ENCODE measurements at places on chromosomes 1 and 21.

GRCh38 chr1:119114786-119115185 lies 25.7 kb downstream of the WARS2 start:
- DNase-seq: no peak

- DNase-seq: no peak
Measured at GRCh38 chr21:43786300-43786806, 3.0 kb upstream of the RRP1 start.

DNA sequence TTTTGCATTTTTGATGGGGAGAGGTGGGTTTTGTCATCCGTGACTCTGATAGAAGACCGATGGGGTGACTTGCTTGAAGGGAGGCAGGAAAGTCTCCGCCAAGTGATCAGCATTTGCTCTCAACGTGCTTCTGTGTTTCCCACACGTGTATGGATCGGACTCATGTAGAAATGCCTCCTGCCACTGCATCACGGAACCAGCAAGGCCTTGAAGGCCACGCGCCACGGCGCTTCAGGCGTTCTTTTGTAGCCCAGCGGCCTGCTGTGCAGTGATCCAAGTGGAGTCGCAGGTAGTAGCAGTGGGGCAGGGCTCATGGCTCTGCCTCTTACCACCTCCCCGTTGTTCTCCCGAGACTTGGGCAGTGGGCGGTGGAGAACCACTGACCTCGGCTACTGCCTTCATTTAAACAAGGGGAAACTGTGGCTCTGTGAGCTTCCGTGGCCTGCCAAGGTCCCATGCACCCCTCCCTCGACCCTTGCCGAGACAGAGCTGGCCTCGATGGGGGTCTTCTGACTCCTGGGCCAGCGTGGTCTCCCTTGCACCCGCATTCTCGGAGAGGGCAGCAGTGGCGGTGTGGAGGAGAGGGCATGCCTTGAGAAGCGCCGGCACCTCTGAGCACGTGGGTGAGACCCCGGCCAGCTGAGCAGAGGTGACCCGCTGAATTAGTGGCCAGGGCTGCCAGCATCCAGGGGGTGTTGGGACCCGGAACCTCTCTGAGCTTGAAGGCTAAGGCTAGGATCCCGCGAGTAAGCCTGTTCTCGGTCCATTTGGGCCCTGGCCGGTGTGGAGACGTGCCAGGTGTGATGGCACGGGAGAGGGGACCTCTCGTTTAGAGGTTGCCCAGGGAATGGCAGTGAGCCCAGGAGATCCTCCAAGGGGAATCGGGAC lies 46.1 kb upstream of the ABCG1 start:
- DNase-seq: no peak

DNA sequence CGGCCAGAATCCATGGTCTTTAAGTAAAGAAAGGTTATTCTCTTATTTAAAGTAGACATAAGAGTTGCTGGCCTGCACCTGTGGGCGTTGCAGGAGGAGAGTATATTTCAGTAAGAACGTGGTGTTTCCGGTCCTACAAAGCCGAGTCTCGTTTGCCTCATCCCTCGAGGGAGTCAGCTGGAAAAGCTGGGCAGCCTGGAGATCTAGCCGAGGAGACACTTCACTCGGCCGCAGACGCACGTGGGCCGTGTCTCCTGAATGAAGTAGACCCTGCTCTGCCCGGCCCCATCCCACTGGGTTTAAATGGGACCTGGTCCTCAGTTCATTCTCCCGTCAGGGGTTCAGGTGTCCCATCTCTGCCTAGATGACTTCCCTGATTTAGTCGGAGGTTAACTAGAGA lies 14.9 kb downstream of the SLC45A1 start:
- no peak for DNase-seq

DNA sequence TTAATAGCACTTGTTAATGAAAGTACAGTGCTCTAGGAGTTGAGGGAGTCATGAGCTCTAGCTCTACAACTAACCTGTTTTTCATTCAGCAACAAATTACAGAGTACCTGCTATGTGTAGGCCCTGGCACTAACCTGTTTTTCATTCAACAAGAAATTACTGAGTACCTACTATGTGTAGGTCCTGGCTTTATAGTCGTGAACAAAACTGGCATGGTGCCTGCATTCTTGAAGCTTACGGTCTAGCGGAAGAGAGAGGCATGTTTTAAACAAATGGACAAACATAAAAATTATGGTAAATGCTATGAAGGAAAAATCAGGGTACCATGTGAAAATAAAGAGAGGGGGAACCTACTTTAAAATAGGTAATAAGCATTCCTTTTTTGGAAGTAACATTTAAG lies 2.2 kb upstream of the UBAP2L start:
- DNase-seq: no peak

DNA sequence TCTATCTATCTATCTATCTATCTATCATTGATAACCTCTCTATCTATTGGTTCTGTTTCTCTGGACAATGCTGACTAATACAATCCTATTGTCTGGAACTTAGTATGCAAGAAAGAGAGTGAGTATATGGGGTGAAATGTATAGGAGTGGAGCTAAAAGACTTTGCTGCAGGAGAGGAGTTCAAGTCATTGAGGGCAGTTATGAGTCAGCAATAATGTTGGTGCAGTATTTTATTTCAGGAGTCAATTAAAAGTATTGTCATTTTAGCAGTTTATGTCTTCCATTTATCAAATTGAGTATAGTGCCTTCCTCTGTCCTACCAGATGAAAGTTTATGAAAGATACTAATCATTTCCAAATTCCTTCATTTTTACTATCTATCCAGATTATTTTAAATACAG lies 55.8 kb downstream of the MAP3K7CL start:
- DNase-seq: no peak

GRCh38 chr1:84301004-84301784 lies at the start of gene SAMD13:
SAMD13 (plus strand) TSS chr1:84301708; CDS start chr1:84303235, 1,527 bp downstream.
- DNase-seq: no peak

GRCh38 chr1:18803851-18804250 lies 55.6 kb downstream of the TAS1R2 start:
- no peak for DNase-seq

DNA sequence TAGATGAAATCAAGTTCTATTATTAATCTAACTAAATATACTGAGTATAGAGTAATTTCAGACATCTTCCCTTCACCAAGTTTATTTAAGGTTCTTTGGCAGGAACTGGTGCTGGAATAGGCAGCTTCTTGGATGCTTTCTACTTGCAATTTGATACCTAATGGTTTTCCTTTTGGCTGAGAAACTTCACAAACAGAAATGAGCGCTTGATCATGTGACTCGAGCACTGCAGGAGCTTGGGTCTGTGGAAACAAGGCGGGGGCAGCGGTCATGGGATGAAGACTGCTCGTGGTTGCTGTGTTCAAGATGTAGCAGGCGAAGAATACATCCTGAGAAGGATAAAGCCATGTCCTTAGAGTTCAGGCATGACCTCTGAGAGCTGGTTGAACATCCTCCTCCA lies 136.8 kb downstream of the PTPRC start:
- DNase-seq: no peak

DNA sequence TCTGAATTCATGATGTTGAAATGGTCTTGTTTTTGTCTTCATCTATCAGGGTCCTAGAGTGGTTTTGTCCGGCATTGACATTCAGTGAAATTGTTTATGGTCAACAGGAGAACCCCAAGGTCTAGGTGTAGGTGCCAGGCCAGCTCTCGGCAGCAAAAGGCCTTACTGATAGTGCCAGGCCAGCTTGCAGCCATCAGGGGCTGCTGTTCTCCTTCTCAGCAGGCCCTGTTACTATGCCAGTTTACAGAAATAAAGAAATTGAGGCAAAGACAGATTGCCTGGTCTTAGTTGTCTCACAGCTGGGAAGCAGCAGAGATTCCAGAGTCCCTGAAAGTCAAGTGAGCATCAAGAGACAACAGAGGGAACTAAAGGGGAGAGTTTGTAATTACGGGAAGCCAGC lies 12.0 kb downstream of the HMGB4 start:
- DNase-seq: no peak

GRCh38 chr1:52235646-52236045 lies 93.8 kb downstream of the ZFYVE9 start:
- DNase-seq: no peak

DNA sequence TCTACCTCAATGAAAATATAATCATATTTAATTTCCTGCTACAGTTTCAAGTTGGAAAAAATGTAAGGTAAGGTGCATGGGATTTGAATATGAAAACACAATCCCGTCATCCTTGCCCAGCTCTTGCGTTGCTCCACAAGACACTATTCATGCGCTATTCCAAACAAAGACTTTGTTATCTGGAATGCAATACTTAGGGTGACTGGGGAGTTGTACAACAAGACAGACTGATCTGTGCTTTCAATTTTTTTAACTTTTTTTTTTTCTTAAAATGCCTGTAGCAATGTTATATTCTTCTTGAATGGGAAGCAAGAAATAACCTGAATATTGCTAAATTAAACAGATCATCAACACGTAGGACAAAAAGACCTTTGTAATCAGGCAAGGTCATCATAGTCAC lies 1077.2 kb downstream of the TTLL7 start:
- no peak for DNase-seq

- no peak for DNase-seq
Measured at GRCh38 chr1:180440335-180440734, 62.0 kb downstream of the ACBD6 start.

GRCh38 chr1:53365437-53366063 lies 37.7 kb upstream of the LRP8 start:
- DNase-seq: no peak

DNA sequence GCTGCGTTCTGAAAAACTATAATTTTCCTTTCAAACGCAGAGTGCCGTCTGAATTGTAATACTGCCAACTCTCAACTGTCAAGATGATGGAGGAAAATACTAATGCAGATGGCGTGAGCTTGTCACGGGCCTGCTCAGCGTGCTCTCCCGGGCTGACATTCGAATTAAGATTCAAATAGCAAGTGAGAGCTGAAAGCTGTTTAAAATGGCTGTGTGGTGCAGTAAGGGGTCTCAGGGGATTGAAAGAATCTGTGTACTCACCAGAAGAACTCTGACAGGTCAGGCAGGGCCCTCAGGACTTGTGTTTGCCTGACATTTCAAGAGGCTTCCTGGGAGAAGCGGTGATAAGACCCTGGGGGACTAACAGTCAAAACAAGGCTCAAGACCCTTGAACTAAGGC lies 33.1 kb downstream of the ZMYND12 start:
- DNase-seq: no peak

DNA sequence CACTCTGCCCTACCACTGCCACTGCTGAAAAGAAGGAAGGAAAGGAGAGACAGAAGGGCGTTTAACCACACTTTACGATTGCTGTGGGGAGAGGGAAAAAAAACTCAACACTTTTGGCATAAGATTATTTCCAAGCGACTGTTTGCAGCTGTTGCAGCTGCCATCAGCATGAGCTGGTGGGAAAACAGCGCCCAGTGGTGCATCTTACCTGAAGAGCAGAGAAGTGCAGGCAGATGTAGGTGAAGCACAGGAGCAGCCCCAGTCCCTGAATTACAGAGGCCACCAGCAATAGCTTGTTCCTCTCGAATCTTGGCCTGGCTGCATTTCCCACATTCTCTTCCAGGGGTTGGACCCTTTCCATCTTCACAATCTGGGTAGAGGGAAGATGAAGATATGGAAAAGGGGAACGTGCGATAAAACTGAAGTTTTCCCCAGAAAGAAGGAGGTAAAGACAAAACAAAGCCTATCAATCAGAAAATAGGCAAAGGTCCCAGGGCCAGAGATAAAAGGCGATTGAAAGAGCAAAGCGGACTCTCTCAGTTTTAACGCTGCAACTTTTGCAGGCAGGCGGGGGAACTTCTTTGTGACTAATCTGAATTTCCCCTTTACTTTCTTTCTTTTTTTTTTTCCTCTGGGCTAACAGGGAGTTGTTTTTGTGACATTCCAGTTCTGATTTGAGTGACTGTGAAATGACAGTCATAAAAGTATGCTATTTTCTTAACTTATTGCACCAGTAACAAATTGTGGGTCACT lies at the start of gene TNFSF4:
TNFSF4 (minus strand) TSS at position 516 of the 753 bp plus-strand sequence; CDS start at position 361, 155 bp downstream.
- DNase-seq: no peak

- no peak for DNase-seq
Measured at GRCh38 chr1:81232420-81232819, 568.3 kb upstream of the ADGRL2 start.

- DNase-seq: no peak
Measured at GRCh38 chr21:35102488-35103371, 53.6 kb upstream of the RUNX1 start.

GRCh38 chr1:229842302-229843255 lies 216.5 kb downstream of the URB2 start:
- DNase-seq: no peak

DNA sequence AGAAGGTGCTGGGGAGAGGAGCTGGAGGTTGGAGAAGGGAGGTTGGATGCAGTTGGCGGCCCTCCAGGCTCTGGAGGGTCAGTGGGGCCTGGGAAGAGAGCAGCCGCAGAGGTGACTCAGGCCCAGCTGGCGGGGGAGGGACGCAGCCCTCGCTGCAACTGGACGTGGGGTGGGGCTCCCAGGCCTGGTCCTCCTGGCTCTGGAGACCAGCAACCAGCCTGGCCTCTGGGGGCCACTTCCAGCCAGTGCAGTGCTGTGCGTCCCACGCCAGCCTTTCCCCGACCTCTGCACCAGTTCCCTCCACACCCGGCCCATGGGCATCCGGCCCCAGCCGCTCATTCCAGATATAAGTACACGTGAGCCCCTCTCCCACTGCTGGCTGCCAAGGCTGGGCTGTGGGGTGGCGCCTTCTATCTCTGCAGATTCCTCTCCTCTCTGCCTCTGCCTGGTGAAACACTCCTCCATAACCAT lies 38.0 kb upstream of the COL18A1 start:
- DNase-seq: no peak

GRCh38 chr1:84442256-84442655 lies 36.8 kb upstream of the RPF1 start:
- no peak for DNase-seq

DNA sequence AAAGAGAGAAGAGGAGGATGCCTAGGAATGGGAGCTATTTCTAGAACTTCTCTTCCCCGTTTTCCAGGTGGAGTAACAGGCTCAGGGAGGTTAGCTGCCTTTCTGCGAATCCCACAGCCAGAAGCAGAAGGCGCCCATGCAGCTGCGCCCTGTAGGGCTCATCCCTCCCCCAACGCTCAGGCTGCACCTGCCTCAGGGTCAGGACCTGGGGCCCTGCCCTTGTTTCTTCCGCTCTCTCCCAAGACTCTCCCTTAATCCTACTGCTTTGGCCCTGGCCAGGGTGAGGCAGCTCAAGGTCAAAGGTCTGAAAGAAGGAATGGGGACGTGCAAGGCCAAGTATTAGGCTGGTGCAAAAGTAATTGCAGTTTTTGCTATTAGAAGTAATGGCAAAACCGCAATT lies 30.5 kb upstream of the PADI2 start:
- no peak for DNase-seq

- no peak for DNase-seq
Measured at GRCh38 chr1:187451238-187451637, 622.5 kb downstream of the PLA2G4A start.

DNA sequence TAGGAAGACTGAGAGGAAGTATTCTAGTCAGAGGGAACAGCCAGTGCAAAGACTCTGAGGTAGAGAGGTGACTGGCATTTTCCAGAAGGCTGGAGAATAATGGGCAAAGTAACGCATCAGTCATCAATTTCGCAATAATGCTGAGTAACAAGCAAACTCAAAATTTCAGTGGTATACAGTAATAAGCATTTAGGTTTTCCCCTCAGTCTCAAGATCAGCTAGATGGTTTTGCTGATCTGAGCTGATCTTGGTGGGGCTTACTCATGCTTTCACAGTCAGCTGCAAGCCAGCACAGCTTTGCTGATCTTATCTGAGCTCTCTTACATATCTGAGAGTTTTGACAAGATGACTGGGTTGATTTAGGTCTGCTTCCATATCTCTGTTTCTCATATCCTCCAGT lies 108.7 kb downstream of the TSEN15 start:
- no peak for DNase-seq

Measured in stimulated activated CD4-positive, alpha-beta T cell treated with anti-CD3 and anti-CD28 coated beads, Interleukin-1b, Interleukin-23, amount 100 ng/mL, for 1 hour (primary cell).